ENCODE measurements at places on chromosomes 3 and 15.

DNA sequence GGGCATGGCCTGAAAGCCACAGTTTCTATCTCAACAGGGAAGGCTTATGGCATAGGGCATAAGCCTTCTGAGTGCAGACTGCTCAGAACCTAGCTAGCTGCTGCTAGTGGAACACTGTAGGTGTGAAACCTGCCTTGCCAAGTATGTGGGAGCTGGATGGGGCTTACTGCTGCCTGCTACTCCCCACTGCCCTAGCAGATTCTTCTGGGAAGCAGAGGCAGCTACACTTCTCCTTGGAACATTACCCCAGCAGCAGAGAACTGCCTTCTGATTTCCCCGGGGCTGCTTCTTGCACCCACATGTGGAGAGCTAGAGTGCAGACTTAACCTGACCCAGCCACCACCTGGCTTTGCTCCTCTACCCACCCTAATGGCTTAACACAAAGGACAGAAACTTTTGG is 215.7 kb downstream of the POLQ start:
- DNase-seq: no peak

GRCh38 chr3:191484461-191484860 is 23.5 kb downstream of the PYDC2 start:
- no peak for DNase-seq

- no peak for DNase-seq
Observed at GRCh38 chr3:102178817-102179216, 256.0 kb upstream of the ZPLD1 start.

- no peak for DNase-seq
Observed at GRCh38 chr3:30777426-30778113, 116.9 kb downstream of the GADL1 start.

GRCh38 chr3:120780977-120781376 is 38.4 kb downstream of the GTF2E1 start:
- no peak for DNase-seq

GRCh38 chr3:113867506-113867905 is 28.9 kb downstream of the GRAMD1C start:
- no peak for DNase-seq

DNA sequence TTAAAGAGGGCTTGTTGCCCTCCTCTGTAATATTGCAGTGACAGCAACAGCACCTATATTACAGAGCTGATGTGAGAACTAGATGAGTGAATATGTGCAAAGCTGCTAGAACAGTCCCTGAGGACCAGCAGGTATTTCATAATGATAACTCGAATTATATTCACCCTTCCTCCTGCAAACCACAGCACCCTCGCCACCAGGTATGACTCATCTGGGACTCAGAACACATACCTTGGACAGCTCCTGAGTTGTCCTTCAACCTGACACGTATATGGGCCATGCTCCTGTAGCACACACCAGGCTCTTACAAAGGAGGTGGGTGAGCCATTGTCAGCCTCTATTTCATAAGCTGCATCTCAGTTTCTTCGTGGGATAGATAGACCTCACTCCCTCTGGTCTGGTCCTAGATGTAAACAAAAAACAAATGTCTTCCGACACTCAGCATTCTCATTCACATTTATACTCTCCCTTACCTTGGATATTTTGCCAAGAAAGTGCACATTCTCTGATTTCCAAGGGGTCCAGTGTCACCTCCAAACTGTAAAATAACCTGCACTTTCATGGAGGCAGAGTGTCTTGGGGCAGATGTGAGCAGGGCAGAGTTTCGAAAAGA is 124.5 kb downstream of the TLE3 start:
- peak; percentile 28 for DNase-seq

GRCh38 chr3:48428572-48429316 is 1.1 kb downstream of the PLXNB1 start:
- no peak for DNase-seq

GRCh38 chr3:136070953-136071949 is 105.7 kb downstream of the PPP2R3A start:
- DNase-seq: peak; percentile 10

DNA sequence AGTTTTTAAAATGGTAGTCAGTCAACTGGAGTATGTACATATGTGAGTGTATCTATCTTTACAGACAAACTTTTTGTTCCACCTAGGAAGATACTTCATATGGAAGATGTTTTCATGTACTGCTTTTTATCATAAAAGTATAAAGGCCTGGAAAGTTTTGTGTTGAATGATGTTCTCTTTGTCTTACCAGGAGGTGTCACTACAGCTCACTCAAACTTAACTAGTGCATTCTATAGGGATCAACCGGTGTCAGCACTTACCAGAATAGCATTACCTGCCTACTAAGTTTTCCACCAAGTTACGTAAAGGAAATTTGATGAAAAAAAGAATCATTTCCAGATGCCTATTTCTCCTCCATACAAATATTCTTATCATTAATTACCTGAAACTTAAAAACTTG is 522.6 kb upstream of the SEMA6D start:
- DNase-seq: no peak

GRCh38 chr3:56125358-56126005 is 342.8 kb downstream of the ERC2 start:
- DNase-seq: no peak

- no peak for DNase-seq
Observed at GRCh38 chr15:57403566-57404325, 27.4 kb downstream of the CGNL1 start.

DNA sequence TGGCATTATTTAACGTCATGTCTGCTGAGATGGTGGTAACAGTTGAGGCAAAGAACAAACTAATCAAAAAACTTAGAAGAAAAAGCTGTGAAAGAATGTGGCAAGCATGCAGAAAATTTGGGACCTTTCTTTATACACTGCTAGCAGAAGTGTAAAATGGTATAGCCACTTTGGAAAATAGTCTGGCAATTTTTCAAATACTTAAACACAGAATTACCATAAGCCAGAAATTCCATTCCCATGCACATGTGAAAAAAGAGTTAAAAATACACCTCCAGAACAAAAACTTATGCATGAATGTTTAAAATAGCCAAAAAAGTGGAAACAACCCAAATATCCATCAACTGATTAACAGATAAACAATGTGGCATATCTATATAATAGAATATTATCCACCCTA is 613.3 kb downstream of the TBL1XR1 start:
- no peak for DNase-seq

DNA sequence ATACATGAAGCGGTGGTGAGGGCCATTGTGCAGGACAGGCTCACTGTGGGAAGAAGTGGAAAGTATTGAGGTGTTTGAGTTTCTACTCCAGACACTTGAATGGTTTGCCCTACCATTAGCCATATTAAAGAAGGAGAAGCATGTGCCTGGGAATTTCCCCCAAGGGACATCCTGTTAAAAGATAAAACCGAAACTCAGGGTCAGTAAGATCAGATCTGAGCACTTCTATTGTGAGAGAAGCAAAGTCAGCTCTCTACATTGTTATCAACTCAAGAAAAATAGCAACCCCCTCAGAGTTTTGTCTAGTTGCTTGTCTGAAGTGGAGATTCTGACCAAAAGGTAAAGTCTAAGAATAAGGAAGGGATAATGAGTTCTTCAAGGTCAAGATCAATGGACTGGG is 269.8 kb downstream of the CHST2 start:
- DNase-seq: no peak

GRCh38 chr15:40932649-40933516 is 3.7 kb downstream of the DLL4 start:
- DNase-seq: no peak

DNA sequence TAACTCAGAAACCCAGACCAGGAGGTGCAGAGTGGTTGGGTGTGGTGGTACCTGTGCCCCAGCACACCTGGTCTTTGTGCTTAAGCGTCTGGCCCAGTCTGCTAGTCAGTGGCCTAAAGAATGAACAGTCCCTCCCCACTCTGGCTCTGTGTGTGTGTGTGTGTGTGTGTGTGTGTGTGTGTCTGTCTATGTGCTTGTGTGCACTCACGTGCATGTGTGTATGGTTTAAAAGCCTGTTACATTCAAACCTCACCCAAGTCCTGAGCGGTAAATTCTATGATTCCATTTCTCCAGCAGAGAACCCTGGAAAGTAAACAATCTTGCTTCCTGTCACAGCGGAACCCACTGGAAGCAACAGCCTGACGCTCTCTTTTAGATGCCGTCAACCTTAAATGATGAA is 34.2 kb downstream of the EDEM1 start:
- DNase-seq: no peak

DNA sequence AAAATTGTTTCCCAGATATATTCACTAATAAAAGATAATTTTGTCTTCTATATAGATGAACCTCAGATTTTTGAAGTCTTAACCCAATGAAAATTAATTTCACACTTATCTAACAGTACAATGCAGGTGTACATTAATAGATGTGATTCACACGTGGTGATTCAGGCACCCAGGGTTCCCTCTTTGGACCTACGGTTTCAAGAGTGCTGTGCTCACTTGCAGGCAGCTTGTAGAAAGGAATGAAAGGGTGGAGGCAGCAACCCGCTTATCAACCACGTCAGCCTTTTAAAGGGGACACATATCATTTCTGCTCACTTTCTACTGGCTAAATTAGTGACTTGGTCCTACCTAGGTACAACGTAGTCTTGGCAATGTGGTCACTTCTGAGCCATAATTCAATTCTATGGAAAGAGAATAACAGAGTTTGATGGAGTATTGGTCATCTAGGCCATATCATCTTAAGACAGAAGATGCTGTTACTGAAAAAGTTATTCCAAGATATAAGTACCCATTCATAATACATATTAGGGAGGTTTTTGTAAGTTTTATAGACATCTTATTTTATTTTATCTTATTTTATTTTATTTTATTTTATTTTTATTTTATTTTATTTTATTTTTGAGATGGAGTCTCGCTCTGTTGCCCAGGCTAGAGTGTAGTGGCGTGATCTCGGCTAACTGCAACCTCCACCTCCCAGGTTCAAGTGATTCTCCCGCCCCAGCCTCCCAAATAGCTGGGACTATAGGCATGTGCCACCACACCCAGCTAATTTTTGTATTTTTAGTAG is 37.9 kb downstream of the ACP3 start:
- no peak for DNase-seq

GRCh38 chr3:177190756-177191681 is 6.3 kb downstream of the TBL1XR1 start:
- DNase-seq: no peak

DNA sequence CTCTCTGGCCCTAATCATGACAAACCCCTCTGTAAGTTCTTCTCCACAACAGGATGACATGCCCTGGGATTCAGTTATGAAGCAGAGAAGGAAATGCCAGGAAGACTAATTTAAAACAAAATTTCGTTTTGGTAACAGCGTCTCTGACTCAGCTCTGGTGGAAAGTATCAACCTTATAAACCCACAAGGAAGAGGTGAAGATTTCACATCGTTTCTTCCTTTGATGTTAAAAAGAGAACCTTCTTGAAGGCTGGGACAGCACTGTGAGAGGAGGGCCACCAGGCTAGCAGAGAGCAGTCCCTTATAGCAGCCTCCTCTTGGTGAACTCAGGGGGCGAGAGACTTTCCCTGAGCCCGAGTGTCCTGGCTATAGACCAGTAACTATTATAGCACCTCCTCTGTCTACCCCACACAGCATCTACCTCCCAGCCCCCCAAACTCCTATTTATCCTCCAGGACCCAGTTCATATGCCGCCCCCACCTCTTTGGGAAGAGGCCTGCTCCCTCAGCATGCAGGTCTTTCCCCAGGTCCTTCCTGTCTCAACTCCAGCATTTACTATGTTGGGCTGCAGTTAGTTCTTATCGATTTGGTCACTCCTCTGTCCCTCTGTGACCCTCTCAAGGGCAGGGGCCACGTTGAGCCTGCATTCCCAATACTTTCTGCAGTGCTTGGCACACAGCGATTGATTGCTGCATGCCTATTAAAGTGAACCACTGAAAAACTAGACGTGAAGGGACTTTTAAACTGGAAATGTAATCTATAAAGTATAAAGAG is 321.5 kb upstream of the ICE2 start:
- no peak for DNase-seq

GRCh38 chr15:57375827-57376695 is at the start of gene CGNL1:
Gene CGNL1, plus strand, starts transcription at chr15:57376505. Its CDS starts 61,495 bp downstream, at chr15:57438000.
- no peak for DNase-seq

DNA sequence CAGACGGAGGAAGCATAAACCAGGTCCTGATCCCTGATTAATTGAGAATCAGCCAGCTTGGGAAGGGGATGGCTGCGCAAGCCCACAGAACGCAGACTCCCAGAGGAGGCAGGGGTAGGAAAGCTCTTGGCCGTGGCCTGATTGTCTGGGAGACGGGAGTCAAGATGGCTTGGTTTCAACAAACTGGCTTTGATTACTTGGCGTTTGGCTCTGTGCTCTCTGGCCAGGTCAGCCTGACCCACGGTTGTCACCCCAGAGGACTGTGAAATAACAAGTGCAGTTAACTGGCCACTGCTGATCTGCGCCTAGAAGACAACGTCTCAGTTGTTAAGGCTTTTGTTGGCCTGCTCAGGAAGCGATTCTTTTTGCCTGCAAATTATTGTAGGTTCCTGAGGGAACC is 387.0 kb upstream of the PROK2 start:
- no peak for DNase-seq

DNA sequence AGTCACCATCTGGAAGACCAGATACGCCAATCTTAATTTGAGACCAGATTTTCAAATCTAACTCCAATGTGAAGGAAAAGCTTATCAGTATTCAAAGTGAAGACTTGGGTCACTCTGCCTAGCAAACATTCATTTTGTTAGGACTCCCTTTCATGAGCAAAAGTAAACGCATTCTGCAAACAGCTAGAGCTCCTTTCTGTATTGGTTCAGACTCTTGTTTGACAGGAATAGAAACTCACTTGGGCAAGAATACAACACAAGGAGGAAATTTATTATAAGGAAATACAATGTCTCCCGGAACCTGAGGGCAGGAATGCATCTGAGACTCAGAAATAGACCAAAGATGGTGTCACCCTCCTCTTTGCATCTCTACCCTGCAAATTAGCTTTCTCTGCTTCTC is 558.6 kb downstream of the TAFA4 start:
- DNase-seq: no peak

- no peak for DNase-seq
Observed at GRCh38 chr15:34001536-34001935, 33.2 kb downstream of the CHRM5 start.

GRCh38 chr3:70980646-70981170 is 602.8 kb downstream of the FOXP1 start:
- peak; percentile 21 for DNase-seq

DNA sequence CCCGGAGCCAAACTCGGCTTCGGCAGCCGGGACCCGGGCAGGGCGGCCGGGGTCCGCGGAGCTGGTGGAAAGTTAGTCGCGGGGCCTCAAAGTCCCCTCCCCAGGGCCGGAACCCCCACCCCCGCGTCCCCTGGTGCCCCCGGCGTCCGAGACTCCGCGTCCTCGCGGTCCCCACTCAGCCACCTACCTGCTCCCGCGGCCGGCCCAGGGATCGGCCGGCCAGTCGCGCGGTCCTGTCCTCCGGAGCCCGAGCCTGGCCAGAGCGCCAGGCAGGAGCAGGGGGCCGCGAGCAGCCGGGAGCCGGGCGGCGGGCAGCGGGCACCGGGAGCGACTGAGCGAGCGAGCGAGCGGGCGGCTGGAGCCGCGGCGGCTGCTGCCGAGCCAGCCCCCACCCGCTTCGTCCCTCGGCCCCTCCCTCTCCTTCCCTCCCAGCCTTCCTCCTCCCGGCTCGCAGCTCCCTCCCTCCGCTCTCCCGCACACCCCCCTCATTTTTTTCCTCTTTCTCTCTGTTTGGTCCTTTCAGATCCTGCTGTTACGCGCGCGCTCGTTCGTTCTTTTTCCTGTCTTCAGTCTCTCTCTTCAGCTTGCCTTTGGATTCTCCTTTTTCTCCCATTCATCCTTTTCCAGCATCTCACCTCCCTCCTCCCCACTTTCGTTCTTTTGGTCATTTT is at the start of gene MEGF11:
Gene MEGF11, minus strand, starts transcription at position 333 of the 671 bp plus-strand sequence. CDS start 125,347 bp downstream, outside the sequence.
- no peak for DNase-seq

GRCh38 chr3:15498431-15499214 is 22.9 kb downstream of the COLQ start:
- DNase-seq: no peak

GRCh38 chr15:27828746-27829145 is 270.4 kb downstream of the OCA2 start:
- DNase-seq: no peak

- DNase-seq: no peak
Observed at GRCh38 chr3:124272605-124273151, 280.8 kb upstream of the ROPN1 start.

All from CD4-positive, CD25-positive, alpha-beta regulatory T cell (primary cell).